ENCODE measurements at places on chromosomes 7 and 10.
A peak's percentile ranks its signal among the peaks of the same experiment; 100 is the strongest.

DNA sequence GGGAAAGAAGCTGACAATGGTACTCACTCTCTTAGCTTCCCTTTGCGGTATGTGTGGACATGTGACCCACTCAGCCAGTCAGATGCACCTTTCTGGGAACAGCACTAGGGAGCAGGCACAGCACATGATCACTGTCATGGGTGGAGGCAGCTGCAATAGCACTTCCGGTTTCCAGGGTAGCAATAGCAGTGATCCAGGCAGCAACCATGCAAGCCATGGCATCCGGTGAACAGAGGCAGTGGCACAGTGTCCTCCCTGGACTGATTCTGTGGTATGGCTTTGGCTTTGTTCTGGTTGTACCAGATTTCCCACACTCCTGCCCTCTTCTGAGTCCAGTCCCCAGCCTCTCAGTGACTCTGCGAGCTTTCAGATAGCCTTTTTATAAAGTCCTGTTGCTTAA lies 86.8 kb upstream of the NAMPT start:
- DNase-seq = peak; percentile 86

DNA sequence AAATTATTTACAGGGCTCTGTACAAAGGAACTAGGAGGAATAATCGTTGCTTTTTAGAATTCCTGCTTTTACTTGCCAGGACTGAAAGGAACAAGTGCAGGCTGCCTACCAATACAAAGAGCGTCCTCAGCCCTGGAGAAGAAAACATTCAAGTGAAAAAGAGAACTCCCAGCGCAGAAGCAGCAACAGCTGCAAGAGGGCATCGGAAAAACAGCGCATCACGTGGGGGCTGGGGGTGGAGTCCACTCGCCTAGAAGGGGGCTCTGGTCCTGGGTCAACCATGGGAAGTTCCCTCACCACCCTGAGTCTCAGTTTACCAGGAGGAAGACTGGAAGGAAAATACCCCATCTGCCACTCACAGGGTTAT lies 385 bp upstream of the C10orf90 start:
- no peak for DNase-seq

DNA sequence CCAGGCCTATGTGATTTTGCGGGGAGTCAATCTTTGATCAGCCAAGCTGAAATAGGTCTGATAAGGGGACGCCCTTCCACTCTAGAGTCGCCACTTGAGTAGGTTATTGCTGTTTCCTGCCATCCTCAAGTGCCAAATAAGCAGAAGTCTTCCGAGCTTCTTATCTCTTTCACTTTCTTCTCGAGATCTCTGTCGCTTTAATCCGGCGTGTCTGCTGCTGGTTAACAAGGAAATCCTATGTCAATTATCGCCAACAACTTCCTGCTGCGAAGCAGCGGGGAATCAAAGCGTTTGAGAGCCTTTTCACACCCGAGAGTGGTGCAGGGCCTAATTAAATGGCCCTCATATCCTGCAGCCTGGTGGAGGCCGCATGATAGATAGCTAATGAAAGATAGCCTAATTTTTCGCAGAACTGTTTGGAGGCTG lies 215.9 kb downstream of the RAB11FIP2 start:
- peak; percentile 2 for DNase-seq

GRCh38 chr7:17176371-17177032 lies 122.0 kb upstream of the AHR start:
- DNase-seq = peak; percentile 40

DNA sequence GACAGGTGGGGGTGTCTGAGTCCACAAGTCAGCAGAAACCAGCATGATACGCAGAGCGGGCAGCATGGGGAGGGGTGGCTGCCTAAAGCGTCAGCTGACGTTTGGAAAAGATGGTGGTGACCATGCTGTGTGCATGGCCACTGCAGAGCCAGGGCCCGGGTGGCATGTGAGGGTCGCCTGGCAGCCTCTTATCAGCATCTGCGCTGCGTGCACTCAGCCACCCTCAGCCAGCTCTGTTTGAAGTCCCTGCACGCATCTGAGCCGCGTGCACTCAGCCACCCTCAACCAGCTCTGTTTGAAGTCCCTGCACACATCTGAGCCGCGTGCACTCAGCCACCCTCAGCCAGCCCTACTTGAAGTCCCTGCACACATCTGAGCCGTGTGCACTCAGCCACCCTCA lies 61.5 kb downstream of the WDR37 start:
- no peak for DNase-seq

DNA sequence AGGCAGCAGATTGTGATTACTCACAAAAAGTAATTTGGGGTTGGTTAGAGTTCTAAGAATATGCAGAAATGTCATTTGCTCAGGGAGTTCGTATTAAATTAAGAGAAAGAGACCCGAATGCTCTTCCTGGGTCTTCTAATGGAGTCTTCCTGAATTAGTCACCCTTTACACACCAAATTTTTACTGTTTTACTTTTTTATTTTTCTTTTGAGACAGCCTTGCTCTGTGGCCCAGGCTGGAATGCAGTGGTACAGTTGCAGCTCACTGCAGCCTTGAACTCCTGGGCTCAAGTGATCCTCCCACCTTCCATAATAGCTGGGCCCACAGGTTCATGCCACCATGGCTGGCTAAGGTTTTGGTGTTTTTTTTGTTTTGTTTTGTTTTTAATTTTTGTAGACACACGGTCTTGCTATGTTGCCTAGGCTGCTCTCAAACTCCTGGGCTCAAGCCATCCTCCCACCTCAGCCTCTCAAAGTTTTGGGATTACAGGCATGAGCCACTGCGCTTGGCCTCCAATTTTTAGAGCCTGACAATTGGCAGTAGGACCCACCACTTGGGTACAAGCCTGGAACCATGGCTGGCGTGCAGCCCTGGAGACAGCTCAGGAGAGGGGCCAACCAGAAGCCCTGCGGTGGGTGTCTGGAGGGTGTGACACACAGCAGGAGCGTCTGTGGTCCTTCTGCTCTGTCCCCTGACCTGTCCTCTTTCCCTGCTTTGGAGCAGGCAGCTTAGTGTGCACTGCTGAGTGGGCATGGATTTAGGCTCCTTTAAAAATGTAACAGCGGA lies 16.4 kb upstream of the BHLHA15 start:
- DNase-seq = no peak

DNA sequence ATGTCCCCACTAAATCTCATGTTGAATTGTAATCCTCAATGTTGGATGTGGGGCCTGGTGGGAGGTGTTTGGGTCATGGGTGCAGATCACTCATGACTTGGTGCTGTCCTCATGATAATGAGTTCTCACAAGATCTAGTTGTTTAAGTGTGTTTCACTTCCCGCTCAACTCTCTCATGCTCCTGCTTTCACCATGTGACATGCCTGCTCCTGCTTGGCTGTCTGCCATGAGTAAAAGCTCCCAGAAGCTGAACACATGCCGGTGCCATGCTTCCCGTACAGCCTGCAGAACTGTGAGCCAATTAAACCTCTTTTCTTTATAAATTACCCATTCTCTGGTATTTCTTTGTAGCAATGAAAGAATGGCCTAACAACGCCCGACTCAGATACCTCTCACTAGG lies 6.2 kb upstream of the PSTK start:
- DNase-seq = peak; percentile 57

DNA sequence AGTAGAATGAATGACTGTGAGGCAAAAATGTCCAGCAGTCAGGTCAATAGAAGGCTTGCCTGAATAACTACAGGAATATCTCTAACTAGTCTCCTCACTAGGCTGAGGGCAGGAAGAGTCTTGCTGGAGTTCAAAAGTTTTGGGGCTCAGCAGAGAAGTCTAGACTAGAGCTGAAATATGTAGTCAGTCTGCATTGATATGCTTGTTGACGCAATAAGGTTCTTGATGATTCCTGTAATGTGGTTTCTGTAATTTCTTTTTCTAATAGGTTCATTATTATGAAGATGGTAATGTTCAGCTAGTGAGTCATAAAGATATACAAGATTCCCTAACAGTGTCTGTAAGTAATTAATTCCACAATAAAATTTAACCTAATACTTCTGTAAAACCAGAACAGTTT lies 41.5 kb upstream of the ST7 start:
- no peak for DNase-seq

- peak; percentile 43 for DNase-seq
Measured at GRCh38 chr10:87850742-87851205, 12.6 kb downstream of the KLLN start.

GRCh38 chr10:90328896-90329295 lies 528.9 kb downstream of the HTR7 start:
- no peak for DNase-seq
